ENCODE measurements at places on chromosomes 4 and X. TPM values are rescaled to one million over a fixed set of nuclear protein-coding genes. Genes with fewer than 3 reads are reported as not detected.

The ZXDB gene
- 7.2 TPM for total RNA-seq

The TSPYL2 gene
- total RNA-seq = 19.2 TPM

The CFAP47 gene
- not detected for total RNA-seq

The ERVMER34-1 gene
- 17.5 TPM for total RNA-seq

DNA sequence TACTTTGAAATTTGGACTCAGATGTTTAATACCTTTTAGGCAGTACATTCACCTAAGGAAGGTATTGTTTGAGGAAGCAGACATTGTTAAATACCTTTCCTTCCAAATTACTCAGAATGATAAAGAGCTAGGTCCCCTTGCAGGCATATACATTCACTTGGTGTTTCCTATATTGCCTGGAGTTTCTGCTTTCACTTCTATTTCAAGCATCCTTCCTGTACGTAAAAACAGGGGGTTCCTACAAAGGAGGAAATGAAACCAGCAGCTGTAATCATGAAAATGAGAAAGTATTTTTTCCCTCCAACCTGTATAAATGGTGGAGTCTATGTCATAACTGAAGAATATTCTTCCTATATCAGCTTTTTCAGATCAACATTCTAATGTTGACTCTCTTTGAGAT lies 90.4 kb upstream of the RASGEF1B start:
- DNase-seq = no peak

DNA sequence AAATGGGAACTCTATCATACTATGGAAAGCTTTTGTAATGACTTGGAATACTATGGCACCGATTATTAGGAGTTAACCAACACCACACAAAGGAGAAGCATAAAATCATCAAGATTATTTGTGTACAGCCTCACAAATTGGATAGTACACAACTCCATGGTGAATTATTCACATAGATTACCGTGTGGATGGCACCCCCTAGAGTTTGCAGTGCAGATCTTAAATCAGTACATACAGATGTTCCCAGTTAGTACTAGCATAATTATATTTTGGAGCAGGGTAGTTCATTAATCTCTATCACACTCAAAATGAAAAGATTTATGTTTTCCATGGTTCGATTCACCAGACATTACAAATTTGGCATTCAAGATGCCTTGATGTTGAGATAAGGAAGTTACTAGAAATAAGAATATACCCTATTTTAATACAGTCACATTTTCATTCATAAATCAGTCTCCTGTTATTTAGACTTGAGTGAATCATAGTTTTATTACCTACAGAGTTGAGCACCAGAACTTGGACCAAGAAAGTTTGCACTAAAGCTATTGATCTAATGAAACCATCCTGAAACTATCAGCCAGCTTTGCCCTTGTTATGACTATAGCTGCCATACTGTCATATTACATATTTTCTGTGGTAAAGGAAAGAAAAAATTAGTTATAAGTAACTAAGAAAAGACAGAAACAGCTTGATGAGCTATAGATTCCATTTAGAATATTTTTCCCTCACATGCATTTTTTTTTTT lies 531.8 kb downstream of the GLUD2 start:
- peak; percentile 15 for DNase-seq

GRCh38 chrX:103373581-103373980 lies 2.8 kb upstream of the BEX3 start:
- DNase-seq = no peak

- no peak for DNase-seq
Measured at GRCh38 chr4:123471655-123472369, 75.2 kb downstream of the SPRY1 start.

DNA sequence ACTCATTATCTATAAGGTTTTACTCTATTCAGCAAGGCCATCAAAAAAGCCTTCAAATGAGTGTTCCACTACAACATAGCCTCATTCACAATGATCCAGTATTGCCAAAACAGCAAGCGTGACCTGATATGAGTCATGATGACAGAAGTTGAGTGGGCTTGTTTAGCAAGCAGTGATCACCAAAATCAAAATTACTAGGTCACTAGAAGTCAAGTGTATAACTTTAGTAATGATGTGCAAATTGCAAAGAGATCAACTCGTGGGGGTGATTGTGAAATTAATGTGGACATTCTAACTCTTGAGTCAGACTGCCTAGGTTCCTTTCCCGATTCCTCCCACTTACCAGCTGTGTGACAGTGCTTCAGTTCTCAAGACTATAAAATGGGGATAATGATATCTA lies 124.5 kb downstream of the CHM start:
- DNase-seq = no peak

- DNase-seq = no peak
Measured at GRCh38 chr4:185205697-185206342, 2.0 kb upstream of the CFAP97 start.

DNA sequence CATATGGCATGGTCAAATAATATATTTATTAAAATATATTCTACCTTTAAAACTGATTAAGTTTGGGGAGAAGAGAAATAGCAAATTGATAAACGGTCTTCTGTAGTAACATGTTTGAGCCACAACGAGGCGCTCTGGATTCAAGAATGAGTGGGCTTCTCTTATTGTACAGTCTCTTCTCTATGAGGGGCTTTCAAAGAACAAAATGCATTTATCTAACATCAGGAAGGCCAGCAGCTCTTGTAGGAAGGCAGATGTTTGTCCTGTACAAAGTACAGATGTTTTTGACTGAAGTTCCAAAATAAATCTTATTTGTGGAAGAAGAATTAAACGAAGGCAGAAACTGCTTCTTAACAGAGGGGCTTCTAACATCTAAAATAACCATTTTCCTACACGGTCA lies 153.6 kb downstream of the RASL11B start:
- peak; percentile 26 for DNase-seq

DNA sequence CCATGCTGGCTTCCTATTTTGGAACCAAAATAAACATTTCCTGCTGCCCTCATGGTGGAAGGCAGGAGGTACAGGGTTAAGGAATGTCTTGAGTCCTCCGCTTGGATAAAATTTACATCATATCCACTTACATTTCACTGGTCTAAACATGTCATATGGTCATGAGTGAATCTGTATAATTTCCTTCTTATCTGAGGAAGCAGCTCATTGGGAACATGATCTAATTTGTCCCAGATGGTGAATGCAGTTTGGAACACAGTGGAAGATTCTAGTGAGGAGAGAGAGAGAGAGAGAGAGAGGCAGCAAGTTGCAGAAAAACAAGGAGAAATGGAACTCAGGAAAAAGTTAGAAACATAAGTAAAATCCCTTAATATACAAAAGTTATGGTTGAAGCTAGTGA lies 46.8 kb downstream of the MXRA5 start:
- no peak for DNase-seq

DNA sequence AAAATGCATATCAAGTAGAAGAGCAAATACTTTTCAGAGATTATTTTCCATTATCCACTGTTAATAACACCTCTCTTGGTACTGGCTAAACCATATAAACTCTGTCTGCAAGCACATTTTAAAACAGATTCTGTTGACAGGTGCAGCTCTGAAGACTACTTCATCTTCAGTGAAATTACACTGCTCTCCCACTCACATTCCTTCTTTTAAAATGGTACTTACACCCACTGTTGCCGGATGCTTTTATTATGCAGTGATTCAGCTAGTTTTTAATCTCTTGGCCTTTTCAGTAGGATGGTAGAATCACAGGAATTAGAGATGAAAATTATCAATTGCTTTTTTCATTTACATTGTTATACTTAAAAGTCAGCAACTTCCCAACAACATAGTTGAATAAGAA lies 381.6 kb downstream of the GASK1B start:
- DNase-seq = no peak

Measured in HCT116 (cell line).